NCI-H510A (cell line): ENCODE measurements at places on chromosomes 6 and 20.

DNA sequence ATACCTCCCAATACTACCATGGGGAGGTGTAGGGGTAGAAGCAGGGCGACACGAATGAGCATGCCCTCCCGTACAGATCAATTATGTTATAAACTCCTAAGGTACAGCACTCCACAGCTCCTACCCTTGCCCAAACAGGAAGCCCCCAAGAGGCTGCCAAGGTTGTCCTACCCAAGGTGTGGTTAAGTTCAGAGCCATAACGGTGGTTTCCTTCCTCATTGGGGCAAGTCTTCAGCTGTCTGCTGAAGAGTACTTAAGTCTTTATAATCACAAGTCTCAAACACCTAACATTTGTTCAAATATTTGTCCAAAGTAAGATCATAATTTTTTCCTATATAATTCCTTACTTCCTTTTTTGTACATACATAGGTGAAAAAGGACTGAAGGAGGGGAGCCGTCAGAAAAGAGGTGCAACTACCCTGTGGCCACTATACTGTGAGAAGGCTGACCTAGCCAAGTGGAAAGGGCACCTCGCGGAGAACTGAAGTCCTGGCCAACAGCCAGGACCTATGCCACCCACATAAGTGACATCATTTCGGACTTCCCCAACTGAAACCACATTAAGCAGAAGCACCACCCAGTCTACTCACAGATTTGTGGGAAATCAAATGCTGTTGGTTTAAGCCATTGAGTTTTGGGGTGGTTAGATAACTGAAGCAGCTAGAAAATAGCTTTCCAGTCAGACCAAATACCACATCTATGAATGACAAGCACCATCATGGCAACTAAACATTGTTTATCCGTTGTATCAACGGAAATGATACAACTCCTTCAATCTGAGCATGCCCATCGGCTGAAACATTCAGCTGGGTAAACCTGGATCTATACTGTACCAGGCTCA lies 2.9 kb upstream of the RAB22A start:
- no peak for DNase-seq

GRCh38 chr6:8918196-8918595 lies 482.9 kb upstream of the SLC35B3 start:
- no peak for DNase-seq

- DNase-seq = no peak
Measured at GRCh38 chr20:50251992-50252511, 61.4 kb downstream of the CEBPB start.

- no peak for DNase-seq
Measured at GRCh38 chr6:159615918-159616317, 77.1 kb downstream of the SOD2 start.

DNA sequence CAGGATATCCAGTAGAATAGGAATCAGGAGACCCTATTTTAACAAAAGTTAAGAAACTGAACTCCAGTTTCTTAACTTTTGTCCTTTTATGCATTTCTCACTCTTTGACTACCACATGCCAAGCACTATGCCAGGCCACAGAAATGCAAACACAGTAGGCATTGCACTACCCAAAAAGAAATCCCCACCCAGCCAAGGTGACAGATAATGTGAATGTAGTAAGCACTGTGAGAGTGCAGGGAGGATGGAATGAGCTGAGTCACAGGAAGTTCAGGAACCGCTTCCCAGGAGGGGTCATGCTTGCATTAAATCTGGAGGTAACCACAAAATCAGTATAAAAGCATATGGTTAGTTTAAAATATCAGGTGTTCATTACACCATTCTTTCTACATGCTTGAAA lies 20.1 kb upstream of the FAM83C start:
- no peak for DNase-seq

DNA sequence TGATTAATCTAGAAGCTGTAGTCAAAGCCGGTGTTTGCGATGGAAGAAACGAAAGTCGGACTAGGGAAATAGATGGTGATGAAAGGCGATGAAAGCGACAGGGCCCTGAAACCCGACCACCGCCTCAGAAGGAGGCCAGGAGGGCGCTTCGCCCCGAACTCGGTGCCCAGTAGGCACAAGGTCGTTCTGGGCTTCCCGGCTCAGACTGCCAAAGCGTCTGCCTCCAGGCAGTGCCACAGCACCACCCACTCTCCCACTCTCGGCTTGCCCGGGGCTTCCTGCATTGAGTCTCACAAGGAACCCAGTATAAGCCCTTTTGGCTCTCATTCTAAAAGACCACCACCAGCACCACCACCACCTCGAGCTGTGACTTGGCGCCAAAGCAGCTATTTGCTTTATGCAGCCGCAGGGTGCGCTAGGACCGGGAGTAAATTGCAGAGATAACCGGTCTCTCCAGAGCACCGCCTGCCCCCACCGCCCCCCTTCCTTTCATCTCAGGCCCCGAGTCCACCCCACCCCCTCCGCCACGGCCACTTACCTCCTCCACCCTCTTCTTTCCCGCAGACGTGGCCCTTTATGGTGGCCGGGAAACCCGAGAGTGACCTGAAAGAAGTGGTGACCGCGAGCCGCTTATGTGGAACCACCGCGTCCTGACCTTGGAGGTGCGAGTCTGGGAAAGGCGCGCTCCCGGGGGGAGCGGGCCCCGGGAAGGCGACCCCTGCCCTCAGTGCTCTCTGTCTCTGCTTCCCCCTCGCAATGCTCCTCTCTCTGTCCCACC lies 2.4 kb downstream of the TCF21 start:
- no peak for DNase-seq

DNA sequence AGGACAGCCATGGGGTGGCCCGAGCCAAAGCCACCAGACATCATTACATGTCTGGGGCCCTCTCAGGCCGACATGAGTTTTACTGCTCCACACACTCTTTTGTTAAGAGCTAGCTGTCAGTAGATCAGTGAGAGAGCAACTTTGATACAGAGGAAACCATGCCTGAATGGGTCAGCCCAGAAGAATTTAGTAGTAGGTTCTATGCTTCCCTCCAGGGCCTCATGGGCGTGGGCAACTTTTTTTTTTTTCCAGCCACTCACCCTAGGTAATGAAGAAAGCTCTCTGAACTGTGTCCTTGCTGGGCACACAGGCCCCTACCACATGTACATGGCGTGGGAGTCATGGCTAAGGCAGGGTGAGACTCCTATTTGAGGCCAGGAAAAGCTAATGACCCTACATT lies 38.8 kb downstream of the HLA-F start:
- DNase-seq = no peak

DNA sequence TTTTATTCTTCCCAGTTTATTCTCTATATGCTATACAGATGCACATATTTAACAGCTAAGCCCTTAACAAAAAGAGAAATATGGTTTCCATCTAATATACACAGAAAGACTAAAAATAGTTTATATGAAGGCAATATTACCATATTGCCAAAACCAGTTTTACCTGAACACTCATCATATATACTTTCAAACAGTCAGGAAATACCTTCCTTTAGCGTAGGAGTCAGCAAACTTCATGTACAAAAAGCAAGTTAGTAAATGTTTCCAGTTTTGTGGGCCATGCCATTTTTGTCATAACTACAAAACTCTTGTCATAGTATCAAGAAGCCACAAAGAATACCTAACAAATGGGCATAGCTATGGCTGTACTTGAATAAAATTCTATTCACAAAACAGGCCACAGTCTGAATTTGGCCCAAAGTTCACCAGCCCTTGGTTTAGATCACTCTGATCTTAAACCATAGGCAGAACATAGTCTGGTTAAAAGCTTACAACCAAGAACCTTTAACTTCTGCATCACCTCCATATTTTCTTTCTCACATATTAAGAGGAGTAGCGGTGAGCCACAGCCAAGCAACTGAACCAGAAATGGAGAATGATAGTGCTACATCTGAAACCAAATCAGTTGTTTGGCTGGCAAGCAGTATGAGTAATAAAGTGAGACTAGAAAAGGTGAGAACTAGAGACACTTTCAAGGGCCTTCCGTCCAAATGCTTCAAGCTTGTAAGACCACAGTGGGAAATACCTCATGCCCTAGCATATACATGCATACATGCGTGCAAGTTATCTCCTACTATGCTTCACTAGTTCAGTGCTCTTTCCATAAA lies 116.6 kb downstream of the PTPRK start:
- no peak for DNase-seq

GRCh38 chr20:63333241-63333836 lies 27.8 kb downstream of the CHRNA4 start:
- DNase-seq = no peak

DNA sequence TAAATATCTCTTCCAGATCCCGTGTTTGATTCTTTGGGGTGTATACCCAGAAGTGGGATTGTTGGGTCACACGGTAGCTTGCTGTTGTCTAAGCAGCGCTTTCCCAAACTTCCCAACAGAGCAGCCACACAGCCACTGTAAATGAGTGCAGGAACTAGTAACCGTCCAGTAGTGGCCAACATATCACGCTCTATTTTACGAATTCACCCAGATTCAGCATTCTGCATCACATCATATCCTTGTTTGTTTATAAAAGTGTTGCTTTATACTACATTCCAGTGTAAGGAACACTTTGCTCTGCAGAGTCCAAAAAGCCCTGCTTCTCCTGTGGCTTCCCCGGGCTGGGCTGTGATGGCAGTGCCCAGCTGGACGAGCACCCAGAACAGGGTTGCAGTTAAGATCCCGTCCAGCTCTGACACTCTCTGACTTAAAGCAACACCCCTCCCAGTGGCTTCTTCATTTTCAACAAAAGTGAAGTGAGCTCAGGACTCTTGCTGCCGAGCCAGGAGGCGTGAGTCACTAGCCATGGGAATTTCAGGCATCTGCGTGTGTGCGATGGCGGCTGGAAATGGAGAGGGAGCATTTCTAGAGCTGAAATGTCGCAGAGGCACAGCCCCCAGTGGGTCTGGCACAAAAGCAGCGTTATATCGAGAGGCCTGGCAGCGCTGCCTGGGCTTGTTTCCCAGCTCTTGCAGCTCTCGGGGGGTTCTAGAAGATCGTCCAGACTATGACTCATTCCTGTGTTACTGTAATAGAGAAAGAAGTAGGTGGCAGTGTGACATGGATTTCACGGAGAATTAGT lies 216.3 kb upstream of the ECI2 start:
- no peak for DNase-seq

DNA sequence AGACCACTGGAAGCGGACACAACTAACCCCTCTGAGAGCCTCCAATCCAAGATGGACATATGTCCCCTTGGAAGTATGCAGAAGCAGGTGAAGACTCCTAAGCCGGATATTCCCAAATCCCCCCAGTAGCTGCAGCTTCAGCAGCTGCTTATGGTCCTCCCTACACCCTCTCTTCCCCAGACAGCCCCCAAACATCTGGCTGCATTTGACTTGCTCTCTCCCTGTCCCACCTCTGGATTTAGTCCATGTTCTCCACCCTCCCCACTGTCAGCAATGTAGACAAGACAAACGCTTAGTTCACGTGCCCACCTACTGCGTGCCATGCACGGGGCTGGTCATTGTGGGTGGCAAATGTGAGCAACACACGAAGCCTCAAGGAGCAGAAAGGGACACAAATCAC lies 4.6 kb upstream of the ADAM33 start:
- no peak for DNase-seq

DNA sequence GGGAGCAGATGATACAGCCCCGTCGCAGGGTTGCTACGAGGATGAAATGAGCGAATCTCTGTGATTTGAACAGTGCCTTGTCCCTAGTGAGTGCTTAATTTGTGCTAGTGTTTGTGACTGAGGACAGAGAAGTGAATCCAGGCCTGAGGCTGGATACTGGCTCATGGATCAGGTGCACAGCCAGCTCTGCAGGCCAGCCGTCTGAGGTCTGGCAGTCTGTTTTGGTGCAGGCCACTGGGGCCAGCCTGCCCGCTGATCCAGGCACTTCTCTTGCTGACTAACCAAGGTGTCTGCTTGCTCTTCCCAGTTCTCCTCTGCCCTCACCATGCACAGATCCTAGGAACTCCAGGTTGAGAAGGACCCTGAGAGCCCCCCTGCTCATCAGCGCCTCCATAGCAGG lies 181.0 kb downstream of the LRFN2 start:
- no peak for DNase-seq

DNA sequence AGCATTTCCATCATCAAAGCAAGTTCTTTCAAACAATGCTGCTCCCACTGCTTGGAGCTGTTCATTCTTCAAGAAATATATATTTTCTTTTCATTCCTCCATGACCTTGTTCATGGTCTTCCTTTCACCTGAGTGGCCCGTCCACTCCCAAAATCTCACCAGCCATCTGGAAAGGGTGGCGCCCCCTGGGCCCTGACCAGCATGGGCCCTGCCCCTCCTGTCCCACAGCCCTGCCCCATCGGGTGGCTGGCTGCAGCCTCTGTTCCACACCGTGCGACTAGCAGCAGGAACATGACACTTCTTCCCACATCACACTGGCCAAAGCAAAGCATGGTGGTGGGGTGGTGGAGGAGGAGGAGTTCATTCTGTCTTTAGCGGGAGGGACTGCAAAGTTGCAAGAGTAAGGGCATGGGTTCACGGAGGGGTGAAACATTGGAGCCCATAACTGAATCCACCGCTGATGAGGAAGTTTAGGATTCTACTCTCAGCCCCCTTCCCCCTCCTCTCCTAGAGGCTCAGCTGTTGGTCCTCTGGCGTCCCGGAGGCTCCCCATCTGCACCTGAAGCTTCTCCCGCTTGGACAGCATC lies 195.2 kb upstream of the SLC24A3 start:
- DNase-seq = no peak

- peak; percentile 15 for DNase-seq
Measured at GRCh38 chr6:4973982-4974745, 29.7 kb downstream of the RPP40 start.

DNA sequence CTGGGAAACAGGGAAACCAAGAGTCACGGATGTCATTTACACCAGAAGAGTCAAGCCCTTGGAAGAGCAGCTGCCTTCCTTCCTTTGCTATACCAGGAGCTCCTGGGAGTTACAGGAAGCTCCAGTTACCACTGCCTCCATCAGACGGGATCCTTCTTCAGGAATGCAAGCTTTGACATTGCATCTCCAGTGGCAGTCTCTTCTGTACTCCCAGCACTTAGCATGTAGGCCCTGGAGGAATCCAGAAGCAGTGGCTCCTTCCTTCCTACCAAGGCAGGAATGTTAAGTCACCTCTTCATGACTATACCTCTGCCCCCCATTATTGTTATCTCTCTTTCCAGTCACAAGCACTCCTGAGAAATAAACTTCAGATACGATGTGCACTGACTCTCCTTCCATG lies 836.0 kb downstream of the MAFB start:
- DNase-seq = no peak

DNA sequence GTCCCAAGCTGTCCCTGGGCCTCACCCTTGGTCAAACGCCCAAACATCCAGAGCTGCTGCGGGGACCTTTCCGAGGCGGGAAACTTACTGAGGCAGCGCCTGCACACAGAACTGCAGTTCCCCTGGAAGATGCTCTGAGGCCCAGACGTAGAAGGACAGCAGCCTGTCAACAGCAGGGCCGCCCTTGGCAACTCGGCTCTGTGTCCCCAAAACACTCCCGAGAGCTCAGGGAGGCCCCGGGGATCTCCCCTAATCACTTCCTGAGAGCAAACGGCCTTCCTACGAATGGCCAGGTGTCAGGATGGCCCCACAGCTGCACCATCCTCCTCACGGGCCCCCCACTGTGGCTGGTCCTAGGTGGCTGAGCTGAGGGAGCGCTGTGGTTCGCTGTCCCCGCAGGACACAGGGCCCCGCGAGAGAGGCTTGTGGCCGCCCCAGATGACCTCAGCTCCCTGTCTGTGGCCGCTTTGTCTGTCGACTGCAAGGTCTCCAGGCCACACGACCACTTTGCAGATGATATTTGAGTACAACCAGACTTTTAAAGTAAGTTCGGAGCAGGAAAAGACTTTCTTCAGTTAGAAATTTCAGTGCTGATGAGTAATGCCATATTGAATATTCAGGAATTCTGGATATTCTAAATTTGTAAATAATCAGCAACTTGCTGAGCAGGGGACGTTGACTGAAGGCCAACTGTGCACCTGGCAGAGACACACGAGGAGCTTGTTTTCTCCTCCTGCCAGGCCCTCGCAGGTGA lies 46.0 kb downstream of the DLL1 start:
- no peak for DNase-seq
